NCI-H2081 treated with DMSO at 0.1 percent for 48 hours (cell line): ENCODE measurements at places on chromosomes 7 and 10.

DNA sequence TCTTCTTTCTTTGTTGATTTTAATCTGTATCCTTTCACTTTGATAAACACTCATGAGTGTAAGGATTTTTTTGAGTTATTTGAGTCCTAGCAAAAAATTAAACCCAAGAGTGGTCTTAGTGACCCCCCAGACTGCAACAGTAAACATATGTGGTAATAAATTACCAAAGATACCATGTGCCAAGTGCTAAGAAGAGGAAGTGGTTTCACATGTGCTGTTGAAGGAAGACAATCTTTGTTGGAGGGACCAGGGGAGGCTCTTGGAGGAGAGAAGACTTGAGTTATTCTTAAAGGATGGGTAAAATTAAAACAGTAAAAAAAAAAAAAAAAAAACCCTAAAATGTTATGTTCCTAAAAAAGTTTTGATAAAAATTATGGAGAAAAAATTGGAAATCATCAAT is 150.2 kb downstream of the SEC23IP start:
- DNase-seq: no peak

DNA sequence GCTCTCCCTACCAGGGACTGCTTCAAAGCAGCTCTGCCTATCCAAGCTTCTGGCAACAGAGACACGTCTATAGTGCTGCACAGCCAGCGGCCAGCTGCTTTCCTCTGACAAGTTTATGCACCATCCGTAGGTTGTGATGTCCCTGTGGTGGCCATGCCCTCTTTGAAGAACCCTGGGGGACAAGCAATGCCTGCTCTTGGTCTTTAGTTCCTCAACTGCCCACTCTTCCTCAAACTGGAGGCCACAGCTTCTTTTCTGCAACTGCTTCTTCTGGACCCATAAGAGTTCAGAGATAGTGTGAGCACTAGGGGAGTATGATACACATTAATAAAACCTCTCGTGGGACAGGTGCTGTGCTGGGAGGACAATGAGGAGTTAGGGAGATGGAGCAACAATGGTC is 164.9 kb downstream of the ELMO1 start:
- DNase-seq: no peak

DNA sequence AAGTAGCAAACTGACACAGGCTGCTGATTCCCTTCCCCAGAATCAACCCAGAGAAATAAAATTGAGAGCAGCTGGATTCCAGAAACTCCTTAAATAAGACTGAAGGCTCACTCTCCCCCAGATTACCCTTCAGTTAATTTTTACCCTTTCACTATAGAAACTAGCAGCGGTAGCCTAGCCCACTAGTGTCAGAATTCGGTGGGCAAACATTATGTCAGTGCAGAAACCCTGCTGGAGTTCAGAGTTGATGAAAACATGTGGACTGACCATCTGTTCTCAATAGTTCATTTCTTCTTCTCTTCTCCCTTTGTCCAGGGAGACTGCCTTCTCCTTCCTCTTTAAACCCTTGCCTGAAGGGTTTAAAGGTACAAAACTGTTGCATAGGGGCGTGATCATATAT is 100.1 kb downstream of the PODXL start:
- DNase-seq: no peak

DNA sequence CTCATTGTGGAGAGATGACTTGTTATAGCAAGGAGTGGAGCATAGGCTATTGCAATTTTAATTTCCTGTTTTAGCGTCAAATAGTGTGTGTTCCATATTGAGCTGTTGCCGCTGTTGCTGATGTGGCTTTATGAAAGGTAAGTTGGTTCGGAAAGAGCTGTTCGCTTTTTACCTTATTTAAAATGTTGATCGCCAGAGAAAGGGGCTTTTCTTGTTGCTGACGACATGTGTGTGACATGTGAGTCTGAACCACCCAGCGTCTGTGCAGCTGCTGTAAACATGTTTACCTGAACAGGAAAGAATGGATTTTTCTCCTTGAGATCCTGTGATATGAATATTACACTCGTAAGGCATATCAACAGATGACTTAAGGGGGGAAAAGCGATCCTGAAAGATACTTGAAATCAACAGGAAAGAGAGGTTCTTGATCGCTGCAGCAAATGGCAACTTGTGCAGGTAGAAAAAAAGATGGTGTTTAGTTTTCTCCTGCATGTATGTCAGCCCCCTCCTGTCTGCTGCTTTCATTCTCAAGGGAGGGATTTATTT is 2.5 kb downstream of the ZEB1 start:
- DNase-seq: no peak

DNA sequence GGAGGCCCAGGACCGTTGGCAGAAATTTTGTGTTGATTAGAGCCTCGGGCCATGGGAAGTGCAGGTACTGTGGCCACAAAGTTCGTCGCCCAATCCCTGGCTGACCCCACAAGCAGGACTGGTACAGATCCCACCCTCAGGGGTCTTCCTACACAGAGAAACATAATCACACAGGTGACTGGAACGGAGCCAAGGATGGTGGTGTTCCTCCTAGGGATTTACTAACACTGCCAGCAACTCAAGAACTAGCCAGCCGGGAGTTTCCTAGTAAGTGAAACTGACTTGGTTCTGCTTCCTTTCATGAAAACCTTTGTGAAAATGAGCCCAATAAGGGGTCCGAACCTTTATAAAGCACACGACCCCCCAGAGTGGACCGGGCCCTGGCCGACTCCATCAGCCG is 5.7 kb downstream of the CUX1 start:
- DNase-seq: no peak
